SJSA1 (cell line): ENCODE measurements at places on chromosomes 5 and 9. TPM values are rescaled to one million over a fixed set of nuclear protein-coding genes. Genes with fewer than 3 reads are reported as not detected.

Gene GPR21
- total RNA-seq = not detected in 2 replicates

Gene OR1J2
- total RNA-seq = not detected in 2 replicates

Gene C9
- 0.37 TPM in 1 of 2 replicates, not detected in the other for total RNA-seq

GRCh38 chr9:114033397-114034103, 44.5 kb downstream of the AMBP start:
- H3K4me1 ChIP-seq = no peaks in the 10 kb centered on the region
- H3K27ac ChIP-seq = no peak overlapping the region
- no peak overlapping the region for H3K4me3 ChIP-seq
- no peaks in the 10 kb centered on the region for H3K27me3 ChIP-seq
- peaks cover 34% of the 10 kb centered on the region for H3K36me3 ChIP-seq
- DNase-seq = peak; percentile 41

Gene ZFP2
- not detected in 2 replicates for total RNA-seq

Gene CYFIP2
- 0.06 and 4.1 TPM in 2 replicates for total RNA-seq

GRCh38 chr9:129197978-129198318, 19.9 kb upstream of the IER5L start:
- H3K36me3 ChIP-seq = no peaks in the 10 kb centered on the region
- H3K27ac ChIP-seq = no peak overlapping the region
- no peaks in the 10 kb centered on the region for H3K27me3 ChIP-seq
- no peak overlapping the region for H3K4me3 ChIP-seq
- DNase-seq = no peak

Gene OTP
- total RNA-seq = not detected in 2 replicates

Gene OTULINL
- total RNA-seq = 0.58 and 1.4 TPM in 2 replicates

GRCh38 chr5:56772767-56773166, 42.6 kb upstream of the MAP3K1 start:
- no peak overlapping the region for H3K27ac ChIP-seq
- DNase-seq = no peak
- H3K27me3 ChIP-seq = no peaks in the 10 kb centered on the region
- H3K36me3 ChIP-seq = no peaks in the 10 kb centered on the region
- H3K4me3 ChIP-seq = no peak overlapping the region
- H3K4me1 ChIP-seq = no peaks in the 10 kb centered on the region

GRCh38 chr5:173984218-173984617, 4.8 kb upstream of the C5orf47 start:
- H3K27ac ChIP-seq = no peak overlapping the region
- H3K4me3 ChIP-seq = no peak overlapping the region
- H3K36me3 ChIP-seq = no peaks in the 10 kb centered on the region
- DNase-seq = no peak
- no peaks in the 10 kb centered on the region for H3K4me1 ChIP-seq
- peaks cover 10% of the 10 kb centered on the region; the same call in 1 of the 2 replicates for H3K27me3 ChIP-seq

GRCh38 chr5:98727686-98728085, 45.8 kb upstream of the RGMB start:
- no peak for DNase-seq
- H3K27me3 ChIP-seq = no peaks in the 10 kb centered on the region
- no peaks in the 10 kb centered on the region for H3K4me1 ChIP-seq
- no peak overlapping the region for H3K4me3 ChIP-seq
- H3K27ac ChIP-seq = no peak overlapping the region
- no peaks in the 10 kb centered on the region for H3K36me3 ChIP-seq

DNA sequence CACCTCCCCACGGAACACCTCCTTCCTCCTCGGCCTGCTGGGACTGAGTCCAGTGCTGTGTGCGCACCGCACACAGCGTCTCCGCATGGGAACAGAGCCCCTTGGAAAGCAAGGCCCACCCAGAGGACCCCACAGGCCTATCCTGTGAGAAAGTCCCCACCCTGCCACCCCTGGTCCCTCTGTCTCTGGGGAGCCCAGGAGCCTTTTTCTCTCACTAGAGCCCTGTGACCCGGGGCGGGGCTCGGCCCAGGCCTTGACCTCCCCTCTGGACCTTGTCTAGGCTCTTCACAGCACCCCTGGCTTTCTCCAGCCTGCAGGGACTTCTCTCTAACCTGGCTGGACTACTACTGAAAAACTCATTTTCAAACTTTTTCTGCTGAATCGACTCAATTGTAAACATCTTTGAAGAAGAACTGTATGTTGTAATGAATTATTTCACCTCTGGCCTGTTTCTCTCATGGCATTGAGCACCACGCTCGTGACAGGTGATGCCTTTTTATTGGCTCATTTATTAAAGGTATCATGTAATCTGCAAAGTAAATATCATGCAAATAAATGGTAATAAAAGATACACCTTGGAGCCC, 89.2 kb downstream of the IRX1 start:
- H3K27me3 ChIP-seq = no peaks in the 10 kb centered on the region
- no peaks in the 10 kb centered on the region for H3K36me3 ChIP-seq
- no peak for DNase-seq
- no peaks in the 10 kb centered on the region for H3K4me1 ChIP-seq

GRCh38 chr9:3398232-3398648, 127.6 kb downstream of the RFX3 start:
- DNase-seq = no peak
- H3K4me3 ChIP-seq = no peak overlapping the region
- H3K27ac ChIP-seq = no peak overlapping the region
- H3K4me1 ChIP-seq = no peaks in the 10 kb centered on the region
- no peaks in the 10 kb centered on the region for H3K36me3 ChIP-seq

DNA sequence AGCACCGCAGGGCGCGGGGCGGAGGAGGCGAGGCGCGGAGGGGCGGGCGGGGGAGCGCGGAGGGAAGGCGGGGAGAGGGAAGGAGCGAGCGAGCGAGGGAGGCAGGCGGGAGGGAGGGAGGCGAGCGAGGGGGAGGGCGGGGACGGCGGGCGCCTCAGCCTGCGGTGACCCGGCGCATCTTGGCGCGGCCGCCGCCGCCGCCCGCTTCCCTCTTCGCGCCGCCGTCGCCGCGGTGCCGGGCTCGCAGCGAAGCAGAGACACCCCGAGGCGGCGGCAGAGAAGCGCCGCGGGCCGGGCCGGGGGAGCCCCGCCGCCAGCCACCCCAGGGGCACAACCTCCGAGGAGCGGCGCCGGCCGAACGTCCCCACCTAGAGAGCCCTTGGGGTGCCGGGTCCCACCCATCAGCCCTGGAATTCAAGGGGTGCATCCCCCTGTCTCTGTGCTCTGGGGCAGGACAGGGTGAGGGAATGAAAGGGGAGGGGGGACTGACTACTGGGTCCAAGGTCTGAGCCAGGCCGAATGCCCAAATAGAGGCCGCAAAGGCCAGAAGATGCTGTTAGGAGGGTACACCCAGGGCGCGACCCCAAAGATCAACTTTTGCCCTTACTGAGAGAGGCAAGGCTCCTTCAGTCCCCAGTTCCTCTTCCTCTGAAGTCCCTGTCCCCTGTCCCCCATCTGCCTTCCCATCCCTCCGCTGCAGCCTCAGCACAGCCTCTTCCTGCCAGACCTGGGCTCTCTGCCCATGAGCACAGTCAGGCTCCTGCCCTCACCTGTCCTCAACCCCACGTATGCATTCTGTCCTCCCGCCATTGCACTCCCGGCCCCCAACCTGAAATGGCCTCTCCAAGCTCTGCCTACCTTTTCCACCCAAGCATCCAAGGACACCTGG, at the start of gene ADAMTS2:
TSS of gene ADAMTS2 (minus strand) at position 29 of the 889 bp plus-strand sequence. CDS start 133 bp downstream, outside the sequence.
- H3K27ac ChIP-seq = no peak within 1 kb of the TSS
- H3K4me1 ChIP-seq = peaks cover 25% of the 10 kb centered on the region
- DNase-seq = no peak
- H3K4me3 ChIP-seq = peak within 1 kb of the TSS; percentile 49
- H3K36me3 ChIP-seq = no peaks in the 10 kb centered on the region

DNA sequence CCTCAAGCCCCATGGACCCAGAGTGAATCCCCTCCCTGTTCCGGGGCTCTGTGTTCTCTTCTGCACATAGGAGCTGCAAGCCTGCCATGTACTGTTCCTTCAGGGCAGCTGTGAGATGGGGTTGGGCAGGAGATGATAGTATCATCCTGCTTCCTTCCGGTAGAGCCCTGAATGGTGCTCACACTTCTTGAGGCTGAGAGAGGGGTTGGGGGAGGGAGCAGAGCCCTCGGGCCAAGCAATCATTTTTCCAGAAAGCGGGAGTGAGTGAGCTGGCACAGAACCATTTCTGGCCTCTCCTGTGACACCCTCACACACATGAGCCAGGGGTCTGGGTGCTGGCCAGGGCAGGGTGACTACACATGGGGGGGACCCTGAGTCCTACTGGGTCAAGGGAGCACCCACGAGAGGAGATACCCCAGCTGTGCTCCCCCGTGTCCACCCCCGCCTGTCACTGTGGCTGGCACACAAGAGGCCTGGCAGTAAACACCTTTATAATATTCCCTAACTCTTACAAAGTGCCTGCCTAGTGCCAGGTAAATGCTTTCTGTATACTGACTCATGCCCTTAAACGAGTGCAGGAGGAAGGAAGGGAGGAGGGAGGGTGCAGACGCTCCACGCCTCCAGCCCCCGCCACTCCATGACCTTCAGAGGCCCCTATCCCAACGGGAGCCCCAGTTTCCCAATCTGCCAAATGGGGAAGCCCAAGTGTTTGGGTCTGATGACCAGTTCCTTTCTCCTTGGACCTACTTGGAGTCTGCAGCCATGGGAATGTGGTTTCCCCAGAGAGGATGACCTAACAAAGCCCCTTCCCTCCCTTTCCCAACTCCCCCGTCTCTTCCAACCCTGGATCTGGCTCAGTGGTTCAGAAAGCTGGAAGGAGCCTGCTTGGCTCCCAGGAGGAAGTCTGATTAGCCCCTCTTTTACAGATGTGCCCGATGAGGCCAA, 15.5 kb downstream of the AKNA start:
- H3K27me3 ChIP-seq = no peaks in the 10 kb centered on the region
- H3K4me1 ChIP-seq = peaks cover 2% of the 10 kb centered on the region
- no peak overlapping the region for H3K4me3 ChIP-seq
- no peak overlapping the region for H3K27ac ChIP-seq

Gene GOLM1
- total RNA-seq = 27.5 and 37.2 TPM in 2 replicates

Gene RFESD
- 0.72 and 1.7 TPM in 2 replicates for total RNA-seq

DNA sequence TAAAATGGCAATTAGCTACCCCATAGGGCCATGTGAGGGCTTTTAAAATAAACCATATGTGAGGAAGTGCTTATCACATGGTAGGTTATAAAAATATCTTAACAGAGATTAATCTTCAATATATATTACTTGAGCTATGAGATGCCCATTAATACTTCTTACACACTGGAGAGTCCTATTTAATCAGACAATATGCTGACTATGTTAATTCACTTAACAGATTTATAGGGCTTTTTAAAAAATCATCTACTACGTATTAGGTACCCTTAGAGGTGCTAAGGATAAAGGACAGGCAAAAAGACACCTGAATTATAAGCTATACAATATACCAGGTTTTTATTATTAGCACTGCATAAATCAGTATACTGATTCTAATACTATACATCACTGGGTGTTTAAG, 102.6 kb downstream of the STRBP start:
- no peak overlapping the region for H3K4me3 ChIP-seq
- DNase-seq = no peak
- H3K27me3 ChIP-seq = no peaks in the 10 kb centered on the region
- no peak overlapping the region for H3K27ac ChIP-seq
- no peaks in the 10 kb centered on the region for H3K36me3 ChIP-seq

DNA sequence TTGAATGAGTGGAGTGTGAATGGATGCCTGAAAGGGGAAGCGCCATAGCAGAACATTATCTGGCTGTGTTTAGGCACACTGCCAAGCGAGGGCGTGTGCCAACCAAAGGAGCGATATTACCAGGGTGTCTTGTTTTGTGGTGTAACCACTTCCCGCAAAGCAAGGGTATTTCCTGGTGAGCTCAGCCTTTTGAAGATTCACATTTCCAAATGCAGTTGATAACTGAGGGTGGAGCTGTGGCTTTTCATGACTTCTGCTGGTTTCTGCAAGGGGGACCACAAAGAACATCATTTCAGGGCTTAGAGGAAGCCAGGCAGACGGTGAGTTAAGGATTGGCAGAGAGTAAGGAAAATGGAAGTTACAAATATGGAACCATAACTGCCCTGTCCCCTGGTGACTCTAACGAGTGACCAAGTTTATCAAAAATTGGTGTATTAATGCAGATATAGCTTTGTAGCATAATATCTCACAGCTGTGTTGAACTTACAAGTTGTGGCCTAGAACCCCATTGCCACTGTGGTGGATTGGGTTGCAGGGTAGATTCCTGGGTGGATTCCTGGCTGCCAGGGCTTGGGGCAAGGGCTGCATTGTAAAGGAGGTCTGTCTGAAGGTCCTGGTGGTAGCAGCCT, 71.4 kb downstream of the RALGPS1 start:
- peak; percentile 15 for DNase-seq
- peaks cover 12% of the 10 kb centered on the region for H3K4me1 ChIP-seq
- H3K36me3 ChIP-seq = no peaks in the 10 kb centered on the region

GRCh38 chr5:91632871-91633270, 249.8 kb upstream of the ARRDC3 start:
- no peak for DNase-seq
- H3K27ac ChIP-seq = no peak overlapping the region
- H3K4me1 ChIP-seq = no peaks in the 10 kb centered on the region
- no peak overlapping the region for H3K4me3 ChIP-seq
- H3K36me3 ChIP-seq = no peaks in the 10 kb centered on the region
- H3K27me3 ChIP-seq = no peaks in the 10 kb centered on the region

GRCh38 chr5:43367909-43368669, 44.1 kb downstream of the CCL28 start:
- DNase-seq = no peak
- no peaks in the 10 kb centered on the region for H3K27me3 ChIP-seq
- no peak overlapping the region for H3K4me3 ChIP-seq
- no peaks in the 10 kb centered on the region for H3K4me1 ChIP-seq
- no peak overlapping the region for H3K27ac ChIP-seq

GRCh38 chr5:56449071-56449640, 216.0 kb upstream of the ANKRD55 start:
- no peaks in the 10 kb centered on the region for H3K4me1 ChIP-seq
- no peak for DNase-seq
- H3K27me3 ChIP-seq = no peaks in the 10 kb centered on the region
- H3K4me3 ChIP-seq = no peak overlapping the region
- H3K36me3 ChIP-seq = no peaks in the 10 kb centered on the region

Gene SLC2A6
- total RNA-seq = 22.6 and 25.0 TPM in 2 replicates

Gene GABRP
- not detected in 2 replicates for total RNA-seq

Gene MOB3B
- total RNA-seq = not detected in 2 replicates

DNA sequence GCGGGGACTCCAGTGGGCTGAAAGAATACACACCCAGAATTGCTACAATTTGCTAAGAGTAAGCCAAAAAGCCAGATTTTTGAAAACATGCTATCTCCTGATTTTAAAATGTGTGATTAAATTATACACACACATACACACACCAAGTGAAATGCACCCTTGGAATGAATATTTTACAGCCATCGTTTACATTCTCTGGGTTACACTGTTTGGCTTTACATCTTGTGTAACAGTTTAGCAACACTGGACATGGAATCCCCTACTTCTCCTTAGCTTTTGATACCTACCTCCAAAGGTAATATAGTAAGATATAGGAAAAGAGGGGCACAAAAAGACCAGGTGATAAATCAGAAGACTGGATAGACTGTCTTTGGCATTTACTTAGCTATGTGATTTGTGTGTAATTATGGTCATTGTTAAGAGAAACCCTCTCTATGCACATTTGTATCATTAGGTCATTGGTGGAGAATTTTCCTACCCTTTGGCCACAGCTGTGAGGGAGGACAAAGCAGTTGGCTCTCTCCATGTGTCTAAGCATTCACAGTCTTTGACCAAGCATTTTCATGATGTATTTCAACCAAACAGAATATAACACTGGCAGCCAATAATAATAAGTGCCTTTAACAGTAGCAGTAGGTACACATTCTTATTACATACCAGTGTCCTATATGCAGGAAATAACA, 7.6 kb downstream of the SVEP1 start:
- DNase-seq = no peak
- no peak overlapping the region for H3K27ac ChIP-seq
- H3K4me3 ChIP-seq = no peak overlapping the region
- no peaks in the 10 kb centered on the region for H3K36me3 ChIP-seq
- no peaks in the 10 kb centered on the region for H3K4me1 ChIP-seq
- no peaks in the 10 kb centered on the region for H3K27me3 ChIP-seq
